ENCODE measurements at places on chromosomes 7 and 10.

DNA sequence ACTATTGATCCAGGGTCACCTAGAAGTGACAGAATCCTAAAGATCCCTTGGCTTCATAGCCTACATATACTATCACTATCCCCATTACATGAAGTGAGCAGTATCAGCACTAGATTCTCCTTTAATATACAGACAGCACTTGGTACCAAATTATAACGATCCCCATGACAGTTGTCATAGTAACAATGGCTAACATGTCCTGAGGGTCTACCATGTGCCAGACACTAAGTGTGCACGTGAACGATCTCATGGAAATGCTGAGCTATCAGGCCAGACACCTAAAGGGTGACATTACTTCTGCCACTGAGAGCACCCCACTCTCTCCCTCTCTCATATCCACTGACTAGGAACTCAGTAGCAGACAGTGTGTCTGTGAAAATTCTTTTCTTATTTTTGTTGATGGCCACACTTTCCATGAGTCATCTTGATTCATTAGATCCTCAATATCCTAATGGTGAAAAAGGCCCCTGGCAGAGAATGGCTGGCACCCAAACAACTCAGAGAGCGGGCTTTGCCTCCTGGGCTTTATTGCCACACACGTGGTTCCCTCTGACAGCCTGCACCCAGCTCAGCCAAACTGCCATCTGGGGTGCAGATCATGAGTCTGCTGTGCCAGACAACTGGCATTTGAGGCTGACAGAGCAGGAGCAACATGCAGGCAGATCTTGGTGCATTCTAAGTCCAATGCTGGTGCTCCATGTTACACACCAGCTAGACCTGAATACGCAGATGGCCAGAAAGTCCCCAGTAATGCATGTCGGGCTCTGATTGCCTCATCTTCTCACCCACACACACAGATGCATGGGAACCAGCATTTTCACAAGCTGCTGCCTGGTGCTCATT lies 176.3 kb downstream of the DGKI start:
- peak; percentile 80 for DNase-seq

GRCh38 chr7:99380823-99381663 lies 6.5 kb downstream of the ARPC1B start:
- no peak for DNase-seq

GRCh38 chr7:100465299-100465698 lies 1.2 kb upstream of the SPACDR start:
- peak; percentile 33 for DNase-seq

DNA sequence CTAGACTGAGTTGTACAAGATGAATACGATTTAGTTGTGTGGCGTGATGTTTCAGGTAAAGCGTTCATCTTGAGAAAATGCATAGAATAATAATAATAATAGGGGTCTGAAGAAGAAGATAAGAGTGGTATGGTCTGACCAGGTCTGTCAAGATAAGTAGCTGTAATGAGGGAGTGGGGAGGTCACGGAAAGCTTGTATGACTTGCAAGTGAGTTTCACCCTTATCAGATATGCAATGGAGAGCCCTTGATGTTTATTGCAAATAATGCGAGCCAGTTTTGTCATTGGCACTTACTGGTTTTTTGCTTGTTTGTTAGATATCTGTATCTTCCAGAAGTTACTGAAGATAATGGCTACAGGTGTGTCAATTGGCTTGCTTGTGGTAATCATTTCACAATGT lies 611.5 kb downstream of the CNTNAP2 start:
- DNase-seq = no peak

GRCh38 chr7:2802101-2802500 lies 42.0 kb downstream of the GNA12 start:
- no peak for DNase-seq

Data from AG10803 (cell line).